ENCODE measurements at places on chromosomes 4 and X.

- DNase-seq, result no peak
Observed at GRCh38 chr4:4560642-4561041, 18.8 kb upstream of the STX18 start.

GRCh38 chrX:21225643-21226042 lies 148.6 kb upstream of the CNKSR2 start:
- peak; percentile 12 for DNase-seq

- peak; percentile 37 for DNase-seq
Observed at GRCh38 chrX:47047989-47048388, 30.3 kb upstream of the RGN start.

DNA sequence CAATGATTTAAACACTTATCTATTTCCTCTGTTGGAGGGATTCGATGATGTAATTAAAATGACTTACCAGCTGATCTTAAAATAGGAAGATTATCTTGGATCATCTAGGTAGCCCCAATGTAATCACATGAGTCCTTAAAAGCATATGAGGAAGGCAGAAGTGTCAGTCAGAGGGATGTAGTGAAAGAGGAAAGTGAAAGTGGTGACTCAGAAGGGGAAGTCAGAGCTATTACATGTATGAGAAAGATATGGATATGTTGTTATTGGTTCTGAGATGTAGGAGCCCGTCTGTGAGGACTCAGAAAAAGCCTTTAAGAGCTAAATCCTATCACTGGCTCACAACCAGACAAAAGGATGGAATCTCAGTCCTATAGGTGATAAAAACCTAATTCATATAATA lies 456.4 kb downstream of the DACH2 start:
- DNase-seq, result peak; percentile 40

GRCh38 chr4:1419708-1420107 lies 13.5 kb upstream of the NKX1-1 start:
- no peak for DNase-seq

DNA sequence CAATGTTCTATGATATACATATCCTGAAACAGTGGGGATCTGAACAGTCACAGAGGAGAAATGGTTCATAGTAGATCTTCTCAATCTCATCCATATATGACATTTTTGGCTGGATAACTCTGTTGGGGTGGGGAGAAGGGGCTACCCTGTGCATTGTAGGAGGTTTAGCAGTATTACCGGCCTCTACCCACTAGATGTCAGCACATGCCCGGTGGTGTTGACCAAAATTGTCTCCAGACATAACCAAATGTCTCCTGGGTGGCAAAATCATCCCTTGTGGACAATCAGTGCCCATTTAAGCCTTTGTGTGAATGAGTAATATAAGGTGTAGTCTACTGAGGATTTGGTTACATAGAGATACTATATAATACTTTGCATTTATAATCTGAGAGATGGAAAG lies 89.9 kb downstream of the PLS3 start:
- DNase-seq, result peak; percentile 73

DNA sequence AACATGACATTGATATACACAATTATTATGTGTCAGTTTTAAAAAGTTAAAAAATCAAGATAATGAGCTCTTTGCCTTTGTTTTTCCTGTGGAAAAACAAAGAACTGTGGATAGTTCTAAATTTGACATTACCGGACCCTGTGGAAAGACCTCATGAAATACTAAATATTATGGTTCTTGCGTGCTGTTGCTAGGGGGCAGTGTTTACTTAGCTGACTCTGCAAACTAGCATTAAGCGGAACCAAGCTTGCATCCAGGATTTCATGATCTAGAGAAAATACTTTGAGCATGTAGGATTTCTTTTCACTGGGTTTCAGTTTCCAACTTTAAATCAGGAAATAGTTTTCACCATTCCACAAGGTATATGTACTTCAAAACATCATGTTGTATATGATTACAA lies 33.6 kb downstream of the CLCN4 start:
- peak; percentile 73 for DNase-seq

GRCh38 chrX:48815266-48815665 lies 11.0 kb upstream of the ERAS start:
- DNase-seq, result no peak

DNA sequence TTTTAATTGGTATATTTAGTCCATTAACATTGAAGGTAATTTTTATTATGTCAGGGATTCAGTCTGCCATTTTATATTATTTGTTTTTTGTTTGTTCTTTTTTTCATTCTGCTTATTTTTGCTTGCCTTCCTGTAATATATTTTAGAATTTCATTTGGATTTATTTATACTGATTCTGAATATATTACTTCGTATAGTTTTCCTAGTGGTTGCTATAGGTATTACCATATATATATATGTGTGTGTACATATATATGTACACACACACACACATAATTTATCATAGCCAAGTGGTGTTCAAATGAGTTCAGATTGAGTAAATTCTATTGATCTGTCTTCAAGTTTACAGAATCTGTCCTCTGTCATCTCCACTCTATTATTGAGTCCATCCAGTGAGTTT lies 11.2 kb downstream of the CITED1 start:
- no peak for DNase-seq

Measured in RKO (cell line).